NCI-H2081 treated with DMSO at 0.1 percent for 48 hours (cell line): ENCODE measurements at places on chromosomes 11 and 22.

- no peak for DNase-seq
These were observed 24.8 kb downstream of the SERPING1 start for GRCh38 chr11:57622263-57622662.

GRCh38 chr11:96366024-96366423, 23.0 kb upstream of the MAML2 start:
- DNase-seq = no peak

- no peak for DNase-seq
These were observed 921.3 kb downstream of the BRD1 start for GRCh38 chr22:48906216-48906835.

- no peak for DNase-seq
These were observed 23.8 kb upstream of the SYN3 start for GRCh38 chr22:33081686-33082590.

- no peak for DNase-seq
These were observed 27.8 kb upstream of the UBASH3B start for GRCh38 chr11:122627745-122628144.

- DNase-seq = no peak
These were observed 11.2 kb upstream of the RBM4B start for GRCh38 chr11:66688561-66689534.

GRCh38 chr11:46865340-46865739, 19.3 kb upstream of the CKAP5 start:
- DNase-seq = no peak

GRCh38 chr22:47091246-47091651, 328.8 kb downstream of the TBC1D22A start:
- no peak for DNase-seq

GRCh38 chr11:19087658-19088057, 27.1 kb upstream of the MRGPRX2 start:
- DNase-seq = no peak

- DNase-seq = no peak
These were observed 6.7 kb upstream of the C1QTNF6 start for GRCh38 chr22:37194750-37195149.

- DNase-seq = no peak
These were observed 21.4 kb downstream of the TMPRSS6 start for GRCh38 chr22:37088108-37088605.

GRCh38 chr11:118663381-118663780, 16.1 kb downstream of the TREH start:
- no peak for DNase-seq

GRCh38 chr11:102413497-102413896, 39.1 kb downstream of the TMEM123 start:
- DNase-seq = no peak

- DNase-seq = no peak
These were observed 44.5 kb downstream of the WEE1 start for GRCh38 chr11:9617940-9618339.

DNA sequence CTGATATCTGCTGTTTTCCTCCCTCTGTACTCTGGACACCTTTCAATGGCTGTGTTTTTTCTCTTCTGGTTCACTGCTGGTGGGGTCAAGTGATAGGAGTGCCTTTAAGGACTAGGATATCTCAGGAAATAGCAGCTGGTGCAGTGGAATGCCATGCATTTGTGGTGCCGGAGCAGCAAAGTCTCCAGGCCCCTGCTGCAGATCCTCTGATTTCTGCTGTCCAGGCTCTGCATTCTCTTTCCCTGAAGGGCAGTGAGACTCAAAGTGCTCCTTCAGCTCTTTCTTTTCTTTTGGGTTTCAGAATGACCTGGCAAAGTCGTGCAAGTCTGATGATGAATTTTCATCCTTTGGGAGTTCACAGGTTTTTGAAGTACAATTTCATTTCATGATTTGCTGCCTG, 774.3 kb downstream of the FAM181B start:
- DNase-seq = no peak

- no peak for DNase-seq
These were observed 15.0 kb downstream of the RBX1 start for GRCh38 chr22:40965936-40966725.

DNA sequence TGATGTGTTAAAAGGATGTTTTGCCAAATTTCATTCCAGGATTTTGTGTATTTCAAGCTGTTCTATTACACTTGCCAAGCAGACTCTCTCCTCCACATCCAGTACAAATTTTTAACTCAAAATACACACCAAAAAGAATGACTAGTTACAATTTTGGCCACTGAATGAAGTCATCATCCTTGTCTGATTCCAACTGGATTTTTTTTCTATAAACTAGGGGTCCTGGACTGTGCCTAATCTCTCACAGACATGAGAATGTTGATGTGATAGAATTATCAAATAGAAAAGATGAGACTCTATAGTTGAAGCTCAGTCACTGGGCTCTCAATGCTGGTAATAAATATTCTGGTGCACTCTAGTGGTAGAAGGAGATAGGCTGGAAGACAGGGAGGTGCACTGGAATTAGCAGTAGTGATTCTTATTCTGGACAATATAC, 85.8 kb downstream of the FANCF start:
- DNase-seq = no peak

DNA sequence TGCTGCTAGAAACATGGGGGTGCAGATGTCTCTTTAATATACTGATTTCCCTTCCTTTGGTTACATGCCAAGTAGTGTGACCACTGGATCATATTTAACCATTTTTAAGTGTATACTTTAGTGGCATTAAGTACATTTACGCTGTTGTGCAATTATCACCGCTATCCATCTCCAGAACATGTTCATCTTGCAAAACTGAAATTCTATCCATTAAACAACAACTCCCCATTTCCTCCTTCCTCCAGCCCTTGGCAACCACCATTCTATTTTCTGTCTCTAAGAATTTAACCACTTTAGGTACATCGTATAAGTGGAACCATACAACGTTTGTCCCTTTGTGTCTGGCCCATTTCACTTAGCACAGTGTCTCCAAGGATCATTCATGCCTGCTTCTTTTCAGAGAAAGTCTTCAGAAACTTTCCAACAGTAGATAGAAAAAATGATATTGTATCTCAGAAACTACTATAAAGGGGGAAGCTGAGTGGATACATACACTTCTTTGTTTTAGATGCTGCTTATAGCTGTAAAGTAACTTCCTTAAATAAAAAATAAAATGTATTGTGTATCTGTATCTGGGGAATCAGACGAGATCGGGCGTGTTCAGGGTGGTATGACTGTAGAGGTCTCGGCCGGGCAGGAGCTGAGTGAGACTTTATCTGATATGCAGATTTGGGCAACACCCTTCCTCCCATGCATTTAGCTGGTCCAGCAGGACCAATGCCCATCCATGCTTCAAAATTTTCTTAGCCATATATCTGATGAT, 44.6 kb upstream of the ZBED5 start:
- DNase-seq = no peak

GRCh38 chr11:82663535-82663934, 70.1 kb downstream of the FAM181B start:
- no peak for DNase-seq
